Fibroblast of skin of left quadriceps (primary cell): ENCODE measurements at places on chromosomes 5 and 9.

DNA sequence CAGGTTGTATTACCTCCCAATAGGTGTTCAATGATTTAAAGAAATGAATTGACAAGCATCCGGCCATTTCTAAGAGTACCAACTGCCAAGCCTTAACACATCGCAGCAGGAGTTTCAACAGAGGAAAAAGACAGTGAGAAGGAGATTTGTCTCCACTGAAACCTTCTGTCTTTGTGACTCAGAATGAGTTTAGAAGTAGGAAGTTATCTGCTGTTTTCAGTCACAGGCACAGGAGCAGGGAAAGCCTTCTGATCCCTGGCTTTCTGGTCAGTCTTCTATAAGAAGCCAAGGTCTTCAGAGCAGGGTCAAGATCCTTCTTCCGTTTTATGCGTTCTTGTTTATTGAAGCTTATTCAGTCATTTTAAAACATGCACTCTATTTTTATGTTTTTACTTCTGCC, 390.7 kb upstream of the PCSK5 start:
- no peak for DNase-seq

GRCh38 chr9:128979111-128979510, 31.6 kb downstream of the NUP188 start:
- DNase-seq = no peak

- no peak for DNase-seq
Observed at GRCh38 chr9:98412101-98412842, 156.8 kb upstream of the TBC1D2 start.

DNA sequence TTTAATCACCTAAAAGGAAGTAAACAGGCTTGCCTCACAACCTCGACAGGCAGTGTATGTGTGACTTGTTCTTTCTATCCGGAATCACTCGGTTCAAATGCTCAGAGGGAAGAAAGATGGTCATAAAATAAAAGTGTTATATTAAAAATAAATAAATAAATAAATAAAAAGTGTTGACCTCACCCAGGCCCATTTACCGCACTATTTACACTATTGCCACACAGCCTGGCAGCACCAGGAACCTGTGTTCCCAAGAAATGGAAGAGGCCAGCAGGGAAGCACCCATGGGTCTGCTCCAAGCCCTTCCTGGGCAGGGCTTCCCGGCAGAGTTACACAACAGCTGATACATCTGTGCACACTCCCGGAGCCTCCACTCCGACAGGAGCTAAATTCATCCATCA, 127.9 kb downstream of the EFNA5 start:
- DNase-seq = no peak

GRCh38 chr9:78756813-78757510, 460.0 kb downstream of the PSAT1 start:
- no peak for DNase-seq

DNA sequence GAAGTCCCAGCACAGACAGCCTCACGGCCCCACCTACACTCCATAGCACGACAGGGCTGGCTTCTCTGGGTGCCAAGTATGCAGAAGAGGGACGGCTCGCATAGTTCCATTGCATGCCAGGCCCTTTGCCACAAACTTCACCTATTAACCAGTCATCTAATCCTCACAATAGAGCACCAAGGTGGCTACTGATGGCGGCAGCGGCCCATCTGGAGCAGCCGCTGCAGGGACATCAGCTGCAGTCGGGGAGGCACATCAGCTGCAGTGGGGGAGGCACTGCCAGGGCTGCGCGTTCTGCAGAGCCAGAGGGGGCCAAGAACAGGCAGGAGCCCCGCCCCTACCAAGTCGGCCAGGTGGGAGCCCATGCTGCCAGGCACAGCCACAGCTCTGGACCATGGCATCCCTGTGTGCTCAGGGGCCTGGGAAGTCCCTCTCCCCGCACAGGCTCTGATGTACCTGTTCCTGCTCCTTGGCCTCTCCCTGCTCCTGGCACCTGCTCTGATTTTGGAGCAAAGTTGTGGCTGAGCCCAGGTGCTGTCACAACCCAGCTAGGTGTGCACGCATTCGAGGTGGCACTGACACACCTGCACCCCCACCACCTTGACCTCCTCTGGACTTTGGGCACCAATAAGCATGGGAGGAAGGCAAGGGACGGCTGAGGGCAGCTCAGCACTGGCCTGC, 61.5 kb upstream of the SYNPO start:
- DNase-seq = no peak

GRCh38 chr9:121268598-121268850, 562 bp downstream of the GSN start:
- no peak for DNase-seq

DNA sequence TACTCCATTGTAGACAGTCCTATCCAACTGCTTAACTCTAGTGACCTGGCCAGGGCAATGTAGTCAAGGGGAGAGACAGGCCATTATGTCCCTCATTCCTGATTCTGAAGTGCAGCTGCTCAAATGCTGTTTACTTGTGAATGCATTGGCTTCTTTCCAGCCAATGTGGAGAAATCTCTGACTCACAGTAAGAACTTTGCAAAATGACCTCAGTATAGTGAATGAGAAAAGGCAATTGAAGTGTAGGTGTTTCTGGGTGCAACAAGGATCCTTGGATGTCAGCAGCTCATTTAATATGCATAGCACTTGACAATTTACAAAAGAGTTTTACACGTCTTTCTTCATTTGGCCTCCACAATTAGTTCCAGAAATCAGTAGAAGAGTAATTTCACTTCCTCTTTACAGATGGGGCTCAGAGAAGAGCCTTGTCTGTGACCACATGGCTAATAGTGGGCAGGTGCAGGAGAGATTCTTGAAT, 367.2 kb downstream of the OSTF1 start:
- DNase-seq = no peak

DNA sequence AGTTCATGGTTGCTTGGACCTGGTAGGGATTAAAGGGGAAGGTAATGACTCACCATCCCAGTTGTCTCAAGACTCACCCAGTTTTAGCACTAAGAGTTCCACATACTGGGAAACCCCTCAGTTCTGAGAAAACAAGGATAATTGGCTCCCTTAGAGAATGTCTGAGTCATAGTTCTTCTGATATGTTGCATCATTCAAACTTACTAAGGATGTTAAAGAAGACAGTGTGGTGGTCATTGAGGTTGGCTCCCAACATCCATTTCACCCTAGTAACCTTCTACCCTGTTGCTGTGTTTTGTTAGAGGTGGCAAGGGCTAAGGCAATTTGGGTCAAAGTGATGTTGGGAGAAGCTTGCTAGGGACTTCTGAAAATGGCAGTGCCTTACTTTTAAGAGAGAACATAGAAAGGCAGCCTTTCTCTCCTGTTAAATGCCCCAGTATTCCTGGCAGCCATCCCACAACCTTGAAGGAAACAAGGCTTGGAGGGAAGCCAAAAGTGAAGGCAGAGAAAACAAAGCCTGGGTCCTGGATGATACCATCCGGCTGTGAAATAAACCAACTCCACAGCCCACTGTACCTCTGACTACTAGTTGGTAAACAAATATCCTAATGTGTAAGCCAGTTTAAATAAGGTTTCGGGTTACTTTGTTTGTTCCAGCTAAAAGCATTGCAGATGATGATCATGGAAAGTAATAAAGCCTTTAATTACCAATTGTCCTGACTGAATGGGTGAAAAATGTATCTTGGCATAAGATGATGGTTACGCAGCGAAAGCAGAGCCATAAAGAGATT, 80.4 kb upstream of the ADAMTSL1 start:
- peak; percentile 90 for DNase-seq

DNA sequence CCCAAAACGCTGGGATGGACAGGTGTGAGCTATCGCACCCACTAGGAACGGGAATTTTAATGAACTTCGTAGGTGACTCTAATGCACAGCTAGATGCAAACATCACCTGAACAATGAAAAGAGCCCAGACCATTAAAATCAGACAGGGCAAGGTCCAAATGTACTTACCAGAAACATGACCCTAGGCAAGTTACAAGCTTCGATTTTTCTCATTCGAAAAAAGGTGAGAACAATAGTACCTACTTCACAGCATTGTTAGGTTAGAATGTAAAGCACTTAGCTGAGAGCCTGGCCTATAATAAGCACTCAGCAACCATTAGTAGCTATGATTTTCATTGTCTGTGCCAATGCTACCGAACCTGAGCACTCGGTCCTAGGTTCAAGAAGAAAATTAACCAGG, 5.8 kb upstream of the KLHL3 start:
- DNase-seq = no peak

- DNase-seq = no peak
Observed at GRCh38 chr5:36491856-36492255, 114.5 kb upstream of the SLC1A3 start.

DNA sequence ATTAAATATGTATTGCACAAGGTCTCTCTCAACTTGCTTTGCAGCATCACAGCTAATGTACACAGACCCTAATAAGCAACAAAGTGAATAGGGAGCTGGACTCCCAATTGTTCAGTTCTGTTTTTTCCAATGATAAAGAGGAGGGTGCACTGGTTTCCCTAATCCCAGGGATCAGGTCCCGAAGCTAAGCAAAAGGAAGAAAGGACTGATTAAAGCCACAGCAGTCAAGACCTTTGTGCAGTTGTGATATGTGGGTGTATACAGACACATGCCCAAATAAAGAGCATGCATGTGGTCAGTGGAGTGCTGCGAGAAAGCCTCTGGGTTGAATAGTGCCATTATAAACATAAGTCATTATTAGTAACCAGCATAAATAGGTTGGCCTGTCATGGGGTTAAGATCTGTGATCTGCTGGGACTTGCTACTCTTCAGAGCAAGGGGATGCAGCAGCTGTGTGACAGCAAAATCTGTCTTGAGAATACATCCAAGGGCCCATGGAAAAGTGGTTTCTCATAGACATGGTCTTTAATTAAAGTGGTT, 1863.1 kb upstream of the WWC1 start:
- no peak for DNase-seq

- DNase-seq = no peak
Observed at GRCh38 chr9:137313326-137313936, 11.4 kb upstream of the NRARP start.

DNA sequence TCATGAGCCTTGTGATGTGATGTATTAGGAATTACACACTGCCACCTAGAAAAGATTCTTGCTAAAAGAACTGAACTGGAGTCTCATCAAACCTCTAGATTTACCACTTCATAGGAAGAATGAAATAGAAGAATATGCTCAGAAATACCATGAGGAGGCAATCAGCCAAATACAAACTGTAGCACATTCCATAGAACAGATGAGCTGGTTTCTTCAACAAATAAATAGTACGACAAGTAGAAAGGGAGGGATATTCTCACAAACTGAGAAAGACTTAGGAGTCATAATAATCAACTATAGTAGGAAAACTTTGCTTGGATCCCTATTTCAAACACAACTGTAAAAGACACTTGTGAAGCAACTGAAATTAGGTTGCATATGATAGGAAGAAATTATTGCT, 15.4 kb downstream of the PLGRKT start:
- no peak for DNase-seq

- DNase-seq = no peak
Observed at GRCh38 chr5:33995865-33996264, 11.4 kb upstream of the SLC45A2 start.

DNA sequence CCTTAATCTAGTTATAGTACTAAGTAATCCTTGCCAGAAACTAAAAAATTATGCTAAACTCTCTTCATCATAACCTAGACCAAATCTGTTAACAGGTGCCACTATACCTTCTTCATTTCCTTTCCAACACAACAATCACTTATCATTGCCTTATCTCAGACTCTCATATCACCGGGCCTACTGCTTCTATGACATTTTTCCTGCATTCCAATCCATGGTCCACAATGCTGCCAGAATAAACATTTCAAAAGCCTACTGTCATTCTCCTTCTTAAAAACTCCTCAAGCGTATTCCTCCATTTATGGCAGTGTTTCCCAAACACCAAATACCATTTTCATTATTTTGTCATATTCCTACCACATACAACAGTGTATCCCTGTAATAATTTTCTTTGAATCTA, 6.5 kb downstream of the PPP6C start:
- no peak for DNase-seq

GRCh38 chr9:124392254-124392870, 22.9 kb downstream of the PSMB7 start:
- no peak for DNase-seq

DNA sequence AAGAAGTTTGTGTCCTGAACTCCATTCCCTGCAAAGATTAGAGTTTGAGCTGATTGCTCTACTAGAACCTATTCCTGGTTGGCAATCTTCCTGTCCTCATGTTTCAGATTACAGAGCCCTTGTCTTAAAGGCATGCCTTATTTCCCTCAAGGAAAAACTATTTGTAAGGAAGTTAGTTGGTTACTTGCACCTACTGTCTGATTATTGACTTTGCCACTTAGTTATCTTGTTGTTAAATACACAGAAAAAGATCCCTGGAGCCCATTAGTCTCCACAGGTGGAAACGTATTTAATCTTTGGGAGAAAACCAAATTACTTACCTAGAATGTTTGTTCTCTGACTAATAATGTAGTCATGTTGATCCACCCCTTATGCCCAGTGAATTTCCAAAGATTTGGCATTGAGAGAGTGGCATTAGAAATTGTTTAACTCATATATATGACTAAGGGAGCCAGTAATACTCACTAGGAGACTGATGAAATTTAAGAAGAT, 132.3 kb upstream of the ELL2 start:
- no peak for DNase-seq

GRCh38 chr9:19754921-19755320, 33.9 kb downstream of the SLC24A2 start:
- DNase-seq = no peak

DNA sequence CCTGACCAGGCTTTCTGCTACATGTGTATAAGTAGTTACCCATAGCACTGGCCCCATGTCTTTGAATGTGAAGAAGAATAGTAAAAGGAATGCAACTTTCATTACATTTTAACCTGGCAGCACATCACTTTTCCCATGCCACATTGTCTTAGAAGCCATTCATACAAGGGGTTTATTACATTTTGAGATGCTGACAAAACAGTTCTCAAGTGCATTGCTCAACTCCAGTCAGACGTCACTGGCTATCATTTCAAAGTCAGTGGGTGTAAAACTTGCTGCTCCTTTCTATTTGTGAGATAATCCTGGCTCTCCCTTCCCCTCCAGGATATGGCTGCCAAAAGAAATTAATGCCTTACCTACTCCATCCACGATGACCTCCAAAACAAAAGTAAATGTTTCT, 97.0 kb upstream of the VCAN start:
- no peak for DNase-seq

DNA sequence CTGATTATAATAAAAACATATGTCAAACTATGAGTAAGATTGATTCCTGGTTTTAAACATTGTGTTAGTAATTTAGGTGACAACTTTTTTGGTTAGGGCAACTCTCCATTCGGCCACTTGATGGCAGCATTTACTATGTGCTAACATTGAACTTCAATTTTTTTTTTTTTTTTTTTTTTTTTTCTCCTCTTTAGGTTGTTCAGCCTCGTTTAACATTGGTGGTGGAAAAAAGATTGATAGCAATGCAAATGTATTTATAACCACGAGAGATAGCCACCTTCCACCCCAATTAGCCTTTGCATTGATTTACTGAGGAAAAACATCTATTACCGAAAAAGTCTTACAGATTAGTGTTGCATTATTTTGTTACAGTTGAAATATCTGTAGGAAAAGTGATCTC, 159.1 kb downstream of the CSNK1G3 start:
- DNase-seq = peak; percentile 17
